ENCODE measurements at places on chromosomes 7 and 10. TPM values are rescaled to one million over a fixed set of nuclear protein-coding genes. Genes with fewer than 3 reads are reported as not detected.

DNA sequence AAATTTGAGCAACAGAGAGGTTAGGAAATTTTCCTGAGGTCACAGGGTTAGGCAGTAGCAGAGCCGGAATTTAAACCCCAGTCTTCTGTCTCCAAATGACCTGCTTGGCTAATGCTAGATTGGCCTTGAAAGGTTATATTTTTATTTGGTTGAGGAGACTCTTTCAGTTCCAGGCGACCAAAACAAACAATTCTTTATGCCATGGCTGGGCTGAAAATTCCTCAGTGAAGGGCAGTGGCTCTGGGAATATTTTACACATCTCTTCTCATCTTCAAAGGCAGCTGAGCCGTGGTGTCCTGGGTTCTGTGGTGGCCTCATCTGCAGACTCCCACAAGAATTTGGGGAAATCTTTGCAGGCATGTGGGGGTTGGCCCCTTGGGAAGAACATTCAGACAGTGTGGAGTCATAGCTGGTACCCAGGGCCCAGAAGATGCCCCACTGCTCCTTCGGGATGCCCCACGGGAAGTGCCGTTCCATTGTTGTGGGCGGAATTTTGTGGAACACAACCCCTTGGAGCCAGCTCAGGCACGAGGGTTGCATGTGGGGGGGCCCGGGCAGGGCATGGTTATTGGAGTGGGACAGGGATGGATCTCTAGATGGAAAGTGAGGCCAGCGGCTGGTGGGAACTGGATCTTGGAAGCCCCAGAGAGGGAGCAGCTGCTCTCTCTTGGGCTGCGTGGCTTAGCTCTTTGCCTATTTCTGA is 33.2 kb downstream of the RPS24 start:
- no peak for DNase-seq

DNA sequence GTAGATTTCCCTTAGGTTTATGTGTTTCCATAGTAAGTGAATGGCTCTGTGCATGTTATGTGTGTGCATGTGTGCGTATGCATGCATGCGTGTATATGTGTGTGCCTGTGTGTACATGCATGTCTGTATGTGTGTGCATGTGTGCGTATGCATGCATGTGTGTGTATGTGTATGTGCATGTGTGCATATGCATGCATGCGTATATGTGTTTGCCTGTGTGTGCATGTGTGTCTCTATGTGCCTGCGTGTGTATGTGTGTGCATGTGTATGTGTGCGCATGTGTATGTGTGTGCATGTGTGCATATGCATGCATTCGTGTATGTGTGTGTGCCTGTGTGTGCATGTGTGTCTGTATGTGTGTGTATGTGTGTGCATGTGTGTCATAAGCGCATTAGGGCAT is 98.8 kb upstream of the AGBL3 start:
- DNase-seq = no peak

GRCh38 chr10:91598211-91598977 is 34.5 kb downstream of the PPP1R3C start:
- DNase-seq = no peak

- DNase-seq = no peak
These were observed 250.4 kb upstream of the CACNA2D1 start for GRCh38 chr7:82694022-82694421.

- no peak for DNase-seq
These were observed 784.7 kb upstream of the AUTS2 start for GRCh38 chr7:68813551-68814080.

- no peak for DNase-seq
These were observed 9.5 kb downstream of the LMOD2 start for GRCh38 chr7:123665157-123665556.

DNA sequence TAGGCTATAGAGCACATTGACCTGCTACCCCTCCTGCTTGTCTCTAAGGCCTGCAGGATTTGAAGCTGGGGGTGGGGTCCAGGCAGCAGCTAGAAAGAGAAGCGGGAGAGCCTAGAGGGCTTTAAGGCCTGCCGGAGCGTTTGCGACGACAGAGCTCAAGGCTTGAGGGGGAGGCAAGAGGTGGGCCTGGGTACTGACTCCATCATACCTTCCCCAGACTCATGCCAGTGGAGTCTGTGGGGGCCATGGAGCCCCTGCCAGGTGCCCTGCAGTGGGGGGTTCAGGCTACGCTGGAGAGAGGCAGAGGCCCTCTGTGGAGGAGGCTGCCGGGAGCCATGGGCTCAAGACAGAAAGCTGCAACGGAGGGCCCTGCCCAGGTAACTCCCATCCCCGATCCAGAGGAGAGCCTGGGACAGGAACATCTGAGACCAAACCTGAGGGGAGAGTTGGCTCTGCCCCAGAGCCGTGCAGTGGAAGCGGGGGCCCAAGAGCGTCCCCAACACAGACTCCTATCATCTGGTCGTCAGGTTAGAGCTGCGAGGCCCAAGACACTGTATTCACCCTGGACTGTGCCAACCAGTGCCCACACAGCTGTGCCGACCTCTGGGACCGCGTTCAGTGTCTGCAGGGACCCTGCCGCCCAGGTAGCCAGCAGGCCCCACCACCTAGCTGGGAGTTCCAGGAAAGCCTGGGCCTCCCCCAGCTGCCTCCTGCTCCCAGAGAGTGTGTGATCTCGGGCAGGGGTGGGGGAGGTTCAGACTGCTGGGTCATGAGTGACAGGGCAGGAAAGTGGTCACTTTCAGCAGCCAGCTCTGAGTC is 13.2 kb upstream of the ZNF862 start:
- DNase-seq = no peak

DNA sequence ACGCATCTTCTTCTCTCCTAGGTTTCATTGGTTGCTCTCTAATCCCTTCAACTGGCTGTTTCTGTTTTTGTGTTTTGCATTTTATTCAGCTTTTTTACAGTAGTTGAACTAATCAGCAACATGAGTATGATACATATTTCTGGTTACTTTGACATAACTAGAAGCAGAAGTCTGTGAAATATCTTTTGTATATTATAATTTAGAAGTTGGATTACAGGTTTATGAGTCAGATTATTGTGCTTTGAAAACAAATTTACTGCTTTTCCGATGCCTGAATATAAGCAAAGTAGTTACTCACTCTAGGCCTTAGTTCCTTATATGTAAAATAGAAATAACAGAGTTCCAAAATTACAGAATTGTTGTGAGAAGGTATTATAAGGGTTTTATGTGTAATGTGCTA is 96.2 kb upstream of the MEOX2 start:
- DNase-seq = no peak

- no peak for DNase-seq
These were observed 113.0 kb downstream of the PDE1C start for GRCh38 chr7:31957090-31957720.

DYDC1 gene
- not detected for total RNA-seq

H2AZ2 gene
- total RNA-seq = 97.5 TPM

AGBL3 gene
- 4.9 TPM for total RNA-seq

GAD2 gene
- total RNA-seq = not detected

GRID2IP gene
- not detected for total RNA-seq

PCDH15 gene
- total RNA-seq = 0.25 TPM
